NCI-H2171 treated with DMSO at 0.1 percent for 48 hours (cell line): ENCODE measurements at places on chromosomes 5 and 9.

GRCh38 chr9:127507751-127508648 lies 56.7 kb downstream of the LRSAM1 start:
- DNase-seq = no peak

DNA sequence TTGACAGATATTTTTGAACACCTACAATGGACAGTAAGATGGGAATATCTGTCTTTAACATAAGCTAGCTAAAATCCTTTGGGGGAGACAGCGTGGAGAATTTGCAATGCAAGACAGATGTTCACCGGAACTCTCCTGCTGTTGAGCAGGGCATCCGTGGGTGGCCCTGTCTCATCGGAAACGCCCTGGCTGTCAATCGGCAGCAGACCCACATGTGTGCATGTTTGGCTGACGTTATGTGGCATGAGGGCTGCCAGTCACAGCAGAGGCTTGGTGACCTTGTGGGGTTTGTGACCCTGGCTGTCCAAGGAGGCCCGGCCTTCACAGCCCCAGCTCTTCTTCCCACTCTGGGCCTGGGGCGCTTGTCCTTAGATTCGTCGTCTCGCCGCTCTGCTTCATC lies 129.7 kb upstream of the OTULINL start:
- no peak for DNase-seq

GRCh38 chr9:37730839-37731238 lies 22.8 kb upstream of the TRMT10B start:
- DNase-seq = no peak

DNA sequence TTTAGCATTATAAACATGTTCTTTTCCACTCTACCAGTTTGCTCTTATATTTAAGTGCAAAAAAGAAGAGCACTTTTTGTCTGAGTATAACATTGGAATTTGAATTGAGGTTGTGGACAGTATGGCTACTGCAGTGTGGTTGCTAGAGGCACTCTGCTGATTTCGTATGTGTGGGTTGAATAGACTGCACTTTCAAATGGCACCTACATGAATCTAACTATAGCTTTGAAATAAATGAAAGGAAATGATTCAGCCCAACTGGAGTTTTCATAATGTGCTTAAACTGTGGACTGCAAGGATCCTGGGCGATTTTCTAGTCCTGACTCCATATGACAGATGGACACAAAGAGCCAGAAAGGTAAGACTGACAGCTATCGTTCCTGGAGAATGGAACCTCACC lies 657.6 kb upstream of the RIOK2 start:
- no peak for DNase-seq

DNA sequence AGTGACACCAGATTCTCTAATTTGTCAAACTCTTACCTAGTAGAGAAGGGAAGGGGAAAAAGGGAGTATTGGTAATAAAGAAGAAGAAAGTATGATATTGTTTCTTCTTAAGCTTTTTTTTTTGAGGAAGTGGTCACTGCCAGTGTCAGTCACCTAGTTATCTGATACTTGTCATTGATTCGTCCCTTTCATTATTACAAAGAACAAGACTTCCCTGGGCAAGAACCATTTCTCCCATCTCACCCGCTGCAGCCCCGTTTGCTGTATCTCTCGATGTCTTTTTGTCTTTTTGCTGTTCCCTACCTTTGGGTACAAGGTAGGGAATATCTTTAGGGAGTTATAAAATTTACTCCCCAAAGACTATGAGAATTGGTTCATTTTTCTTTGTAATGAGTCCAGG lies 249.0 kb downstream of the ARHGAP26 start:
- DNase-seq = no peak

- no peak for DNase-seq
Measured at GRCh38 chr5:123718238-123718637, 206.3 kb downstream of the CSNK1G3 start.

DNA sequence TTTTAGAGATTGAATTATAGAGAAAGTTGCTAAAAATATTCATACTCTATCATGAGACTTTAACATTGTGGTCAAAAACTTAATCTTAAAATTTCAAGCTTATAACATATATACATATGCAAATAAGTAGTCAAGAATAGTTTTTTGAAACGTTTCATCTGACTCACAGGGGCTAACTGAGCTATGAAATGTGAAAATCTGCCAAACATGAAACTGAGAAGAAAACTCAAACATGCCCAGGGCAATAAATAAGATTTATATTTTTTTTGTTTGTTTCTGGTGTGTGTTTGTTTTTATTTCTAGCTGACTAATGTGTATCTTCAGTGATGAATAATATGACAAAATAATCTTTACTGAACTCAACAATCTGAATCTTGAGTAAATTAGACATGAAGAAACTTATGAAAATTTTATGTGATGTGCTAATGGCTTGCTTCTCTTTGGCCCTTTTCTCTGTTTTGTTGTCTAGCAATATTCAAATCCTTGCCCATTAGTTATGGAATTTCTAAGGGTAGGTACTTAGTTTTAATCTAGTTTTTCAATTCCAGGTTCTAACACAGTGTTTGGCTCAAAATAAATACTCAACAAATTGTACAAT lies 99.9 kb downstream of the FAM174A start:
- no peak for DNase-seq
